Activated gamma-delta T cell treated with Interleukin-2 at 50 U/mL for 16 hours (primary cell): ENCODE measurements at places on chromosomes 5 and 9.
A peak's percentile ranks its signal among the peaks of the same experiment; 100 is the strongest.

DNA sequence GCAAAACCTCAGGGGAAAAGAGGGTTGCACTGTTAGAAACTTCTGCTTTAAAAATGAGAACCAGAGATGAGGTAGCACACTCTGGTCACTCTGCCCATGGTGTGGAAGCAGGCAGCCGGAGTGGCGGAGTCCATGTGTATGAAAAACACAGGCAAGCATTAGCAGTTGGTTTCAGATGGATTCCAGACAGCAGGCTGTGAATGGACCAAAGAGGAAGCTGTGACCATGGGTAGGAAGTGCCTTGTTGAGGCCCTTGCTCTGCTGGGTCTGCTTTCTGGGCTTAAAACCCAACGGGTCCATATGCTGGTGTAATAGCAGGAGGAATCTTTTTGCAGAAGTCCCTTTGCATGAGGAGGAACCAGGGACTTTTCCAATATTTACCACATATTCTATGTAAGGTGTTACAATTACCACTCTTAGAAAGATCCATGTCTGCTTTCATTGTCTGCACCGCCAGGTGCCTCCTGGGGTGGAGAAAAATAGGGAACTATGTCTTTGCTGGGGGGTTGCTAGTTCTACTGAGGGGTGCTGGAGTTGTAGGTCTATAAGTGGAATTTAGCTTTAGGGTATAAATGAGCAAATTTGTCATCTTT lies 77.0 kb downstream of the ANKRD55 start:
- no peak for DNase-seq

- no peak for DNase-seq
Observed at GRCh38 chr5:77642738-77643653, 4.5 kb upstream of the OTP start.

DNA sequence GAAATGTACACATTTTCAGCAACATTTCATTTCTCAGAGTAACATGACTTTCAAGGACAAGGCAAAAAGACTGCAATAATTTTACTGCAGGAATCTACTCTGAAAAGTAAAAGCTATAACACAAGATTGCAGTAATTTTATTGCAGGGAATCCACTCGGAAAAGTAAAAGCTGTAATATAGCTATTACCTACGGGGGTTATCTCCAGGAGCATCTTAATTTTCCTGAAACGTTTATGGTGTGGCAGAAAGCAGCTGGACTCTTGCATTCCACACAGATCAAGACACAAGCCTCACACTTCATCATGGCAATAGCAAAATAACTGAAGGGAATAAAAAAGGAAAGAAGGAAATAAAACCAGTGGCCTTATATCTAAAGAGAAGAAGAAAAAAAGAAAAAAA lies 171.2 kb downstream of the TSSK1B start:
- DNase-seq = no peak

DNA sequence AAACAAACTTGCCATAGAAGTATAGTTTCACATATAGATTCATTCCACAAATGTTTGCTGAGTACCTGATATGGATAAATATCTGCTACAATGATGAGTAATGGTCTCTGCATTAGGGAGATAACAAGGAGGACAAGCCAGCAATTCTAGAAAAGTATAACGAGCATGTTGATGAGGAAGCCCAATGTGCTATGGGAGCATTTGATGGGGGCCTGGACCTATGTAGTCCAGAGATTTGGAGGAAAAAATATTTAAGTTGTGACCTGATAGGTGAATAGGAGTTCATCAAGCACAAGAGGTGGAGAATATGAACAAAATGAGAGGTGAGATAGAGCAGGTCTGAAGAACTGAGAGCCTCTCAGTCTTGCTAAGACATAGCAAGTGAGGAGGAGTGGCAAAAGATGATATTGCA lies 14.4 kb upstream of the TMEM245 start:
- no peak for DNase-seq

- DNase-seq = no peak
Observed at GRCh38 chr9:113640418-113640817, 176.9 kb downstream of the RGS3 start.

- DNase-seq = no peak
Observed at GRCh38 chr5:88045931-88046461, 222.6 kb downstream of the TMEM161B start.

- peak; percentile 36 for DNase-seq
Observed at GRCh38 chr5:132099076-132099748, 25.6 kb downstream of the CSF2 start.

- DNase-seq = no peak
Observed at GRCh38 chr5:173352366-173353349, 24.4 kb upstream of the STC2 start.

GRCh38 chr5:156513123-156513815 lies 186.3 kb downstream of the SGCD start:
- no peak for DNase-seq

GRCh38 chr9:17528859-17529258 lies 50.0 kb upstream of the SH3GL2 start:
- no peak for DNase-seq
